ENCODE measurements at places on chromosomes 7 and 10. TPM values are rescaled to one million over a fixed set of nuclear protein-coding genes. Genes with fewer than 3 reads are reported as not detected.

PDLIM1 gene
- 69.4 TPM for total RNA-seq

SPOCK2 gene
- total RNA-seq: 6.1 TPM

DNMBP gene
- total RNA-seq: 15.8 TPM

SAMD9 gene
- total RNA-seq: 79.3 TPM

UTF1 gene
- total RNA-seq: not detected

GRCh38 chr10:2196272-2196671 lies 458.9 kb upstream of the ADARB2 start:
- H3K36me3 ChIP-seq: no peaks in the 10 kb centered on the region
- no peak for DNase-seq
- H3K27me3 ChIP-seq: no peaks in the 10 kb centered on the region
- H3K27ac ChIP-seq: no peak overlapping the region
- no peak overlapping the region for H3K4me3 ChIP-seq
- H3K4me1 ChIP-seq: no peaks in the 10 kb centered on the region

DNA sequence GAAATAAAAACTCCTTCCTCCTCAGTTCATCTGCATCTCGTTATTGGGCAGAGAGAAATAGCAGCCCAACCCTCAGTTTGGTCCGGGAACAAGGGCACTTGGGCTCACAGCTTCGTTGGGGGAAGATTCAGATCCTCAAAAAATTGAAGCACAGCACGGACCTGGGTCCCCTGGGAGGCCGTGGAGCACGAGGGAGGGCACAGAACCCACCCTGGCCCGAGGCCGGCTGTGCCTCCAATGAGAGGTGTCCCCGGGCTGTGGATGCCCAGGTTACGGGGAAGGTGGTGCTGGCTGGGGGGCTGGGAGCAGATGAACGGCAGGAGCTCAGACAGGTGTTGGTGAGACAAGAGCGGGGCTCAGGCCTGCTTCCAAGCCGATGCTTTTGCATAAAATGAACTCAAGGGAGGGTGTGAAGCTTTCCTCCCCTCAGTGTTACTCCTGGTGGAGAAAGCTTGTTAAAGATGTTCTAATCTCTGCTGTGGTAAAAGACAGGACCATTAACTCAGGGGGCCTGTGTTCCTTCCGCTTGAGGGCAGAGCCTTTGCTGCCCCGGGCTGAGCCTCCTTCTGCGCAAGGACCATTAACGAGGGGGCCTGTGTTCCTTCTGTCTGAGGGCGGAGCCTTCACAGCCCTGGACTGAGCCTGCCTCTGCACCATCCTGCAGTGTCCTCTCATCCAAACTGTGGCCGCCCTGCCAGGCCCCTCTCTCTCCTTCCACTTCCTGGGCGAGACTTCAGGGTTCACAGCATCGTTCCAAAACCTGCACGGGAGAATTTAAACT lies 302.2 kb downstream of the ADARB2 start:
- no peaks in the 10 kb centered on the region for H3K4me1 ChIP-seq
- no peak overlapping the region for H3K4me3 ChIP-seq
- no peak for DNase-seq
- no peaks in the 10 kb centered on the region for H3K27me3 ChIP-seq

GRCh38 chr10:33142295-33142694 lies 184.3 kb upstream of the ITGB1 start:
- no peak for DNase-seq
- no peaks in the 10 kb centered on the region for H3K4me1 ChIP-seq
- no peaks in the 10 kb centered on the region for H3K36me3 ChIP-seq
- H3K27ac ChIP-seq: no peak overlapping the region
- H3K27me3 ChIP-seq: no peaks in the 10 kb centered on the region

GRCh38 chr7:135673360-135673706 lies 11.0 kb downstream of the STMP1 start:
- peaks cover 20% of the 10 kb centered on the region for H3K4me1 ChIP-seq
- H3K36me3 ChIP-seq: no peaks in the 10 kb centered on the region
- no peaks in the 10 kb centered on the region for H3K27me3 ChIP-seq
- DNase-seq: no peak
- no peak overlapping the region for H3K4me3 ChIP-seq

- no peaks in the 10 kb centered on the region for H3K36me3 ChIP-seq
- no peak overlapping the region for H3K27ac ChIP-seq
- no peaks in the 10 kb centered on the region for H3K27me3 ChIP-seq
- DNase-seq: no peak
Measured at GRCh38 chr7:139866047-139866837, 37.2 kb downstream of the TBXAS1 start.

DNA sequence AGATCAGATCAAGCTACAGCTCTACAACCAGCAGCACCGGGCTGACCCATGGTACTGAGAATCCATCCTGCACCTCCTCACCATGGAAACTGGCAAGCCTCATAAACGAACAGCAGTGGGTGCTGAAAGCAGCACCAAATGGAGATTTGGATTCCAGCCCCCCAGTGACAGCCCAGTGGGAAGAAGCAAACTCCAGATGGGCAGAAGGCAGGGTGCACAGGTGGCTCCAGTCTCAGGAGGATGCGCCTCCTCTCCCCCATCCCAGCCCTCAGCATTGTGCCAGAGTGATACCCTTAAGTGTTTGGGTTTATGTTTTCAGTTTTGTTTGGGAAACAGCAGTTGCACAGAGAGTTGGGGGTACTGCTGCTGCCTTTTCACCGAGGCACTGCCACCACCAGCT lies 20.6 kb upstream of the SMO start:
- no peaks in the 10 kb centered on the region for H3K4me1 ChIP-seq
- no peaks in the 10 kb centered on the region for H3K36me3 ChIP-seq
- no peak for DNase-seq
- no peak overlapping the region for H3K4me3 ChIP-seq
- H3K27me3 ChIP-seq: peaks cover 5% of the 10 kb centered on the region

GRCh38 chr10:46292573-46293023 lies 5.8 kb downstream of the ANTXRL start:
- no peak overlapping the region for H3K27ac ChIP-seq
- H3K4me3 ChIP-seq: no peak overlapping the region
- H3K4me1 ChIP-seq: no peaks in the 10 kb centered on the region
- H3K27me3 ChIP-seq: no peaks in the 10 kb centered on the region
- DNase-seq: no peak
- no peaks in the 10 kb centered on the region for H3K36me3 ChIP-seq

- no peaks in the 10 kb centered on the region for H3K27me3 ChIP-seq
- no peak overlapping the region for H3K27ac ChIP-seq
- no peak overlapping the region for H3K4me3 ChIP-seq
- DNase-seq: no peak
Measured at GRCh38 chr7:39746103-39746819, 122.9 kb downstream of the RALA start.

- H3K4me3 ChIP-seq: no peak overlapping the region
- no peaks in the 10 kb centered on the region for H3K27me3 ChIP-seq
Measured at GRCh38 chr7:142250705-142251104, 7.2 kb downstream of the PRSS58 start.

GRCh38 chr7:84722734-84723133 lies 464.1 kb downstream of the SEMA3D start:
- no peak overlapping the region for H3K4me3 ChIP-seq
- no peaks in the 10 kb centered on the region for H3K36me3 ChIP-seq
- no peak overlapping the region for H3K27ac ChIP-seq
- no peaks in the 10 kb centered on the region for H3K4me1 ChIP-seq
- no peaks in the 10 kb centered on the region for H3K27me3 ChIP-seq
- no peak for DNase-seq

GRCh38 chr10:107986571-107986970 lies 822.1 kb upstream of the SORCS1 start:
- H3K27ac ChIP-seq: no peak overlapping the region
- no peaks in the 10 kb centered on the region for H3K27me3 ChIP-seq
- no peaks in the 10 kb centered on the region for H3K4me1 ChIP-seq
- H3K36me3 ChIP-seq: no peaks in the 10 kb centered on the region

DNA sequence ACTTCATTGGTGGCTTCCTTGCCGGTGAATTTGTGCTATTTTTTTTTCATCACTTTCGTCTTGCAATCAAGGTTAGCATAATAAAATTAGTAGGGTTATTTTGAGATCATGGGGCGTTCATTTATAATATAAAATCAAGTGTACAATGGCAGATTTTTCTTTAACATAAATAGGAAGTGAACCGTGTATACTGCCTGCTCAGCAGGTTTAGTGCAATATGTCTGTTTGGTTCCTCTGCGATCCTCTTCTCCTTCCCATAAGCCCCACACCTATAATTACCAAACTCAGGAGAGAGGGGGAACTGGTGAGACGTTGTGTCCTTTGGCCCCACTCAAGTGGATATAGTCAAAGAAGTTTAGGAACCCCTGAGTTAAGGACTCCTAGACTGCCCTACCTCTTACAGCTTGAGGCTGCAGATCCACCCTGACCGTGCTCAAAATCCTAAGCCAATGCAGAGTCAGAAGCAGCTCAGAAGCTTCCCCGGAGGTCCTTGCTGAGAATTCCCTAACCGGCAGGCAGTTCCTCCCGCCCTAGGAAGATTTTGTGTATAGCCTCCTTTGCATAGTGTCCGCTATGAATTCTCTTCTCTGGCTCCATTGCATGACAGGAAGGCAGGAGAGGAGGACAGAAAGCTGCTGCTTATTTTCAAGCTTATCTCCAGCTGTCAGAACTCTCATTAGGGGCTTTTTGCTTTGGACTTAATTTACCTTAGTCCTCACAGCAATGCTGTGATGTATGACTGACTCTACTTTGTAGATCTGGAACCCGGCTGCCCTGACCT lies 41.5 kb downstream of the PYROXD2 start:
- no peak for DNase-seq
- no peak overlapping the region for H3K4me3 ChIP-seq
- no peak overlapping the region for H3K27ac ChIP-seq
- peaks cover 34% of the 10 kb centered on the region for H3K4me1 ChIP-seq
- H3K27me3 ChIP-seq: no peaks in the 10 kb centered on the region

GRCh38 chr10:31804352-31804810 lies 124.2 kb downstream of the ARHGAP12 start:
- no peak overlapping the region for H3K27ac ChIP-seq
- no peaks in the 10 kb centered on the region for H3K27me3 ChIP-seq
- H3K4me3 ChIP-seq: no peak overlapping the region
- H3K36me3 ChIP-seq: peaks cover 24% of the 10 kb centered on the region

GRCh38 chr10:81963606-81964005 lies 88.6 kb downstream of the NRG3 start:
- no peaks in the 10 kb centered on the region for H3K36me3 ChIP-seq
- H3K4me3 ChIP-seq: no peak overlapping the region
- H3K27ac ChIP-seq: no peak overlapping the region
- H3K4me1 ChIP-seq: no peaks in the 10 kb centered on the region

DNA sequence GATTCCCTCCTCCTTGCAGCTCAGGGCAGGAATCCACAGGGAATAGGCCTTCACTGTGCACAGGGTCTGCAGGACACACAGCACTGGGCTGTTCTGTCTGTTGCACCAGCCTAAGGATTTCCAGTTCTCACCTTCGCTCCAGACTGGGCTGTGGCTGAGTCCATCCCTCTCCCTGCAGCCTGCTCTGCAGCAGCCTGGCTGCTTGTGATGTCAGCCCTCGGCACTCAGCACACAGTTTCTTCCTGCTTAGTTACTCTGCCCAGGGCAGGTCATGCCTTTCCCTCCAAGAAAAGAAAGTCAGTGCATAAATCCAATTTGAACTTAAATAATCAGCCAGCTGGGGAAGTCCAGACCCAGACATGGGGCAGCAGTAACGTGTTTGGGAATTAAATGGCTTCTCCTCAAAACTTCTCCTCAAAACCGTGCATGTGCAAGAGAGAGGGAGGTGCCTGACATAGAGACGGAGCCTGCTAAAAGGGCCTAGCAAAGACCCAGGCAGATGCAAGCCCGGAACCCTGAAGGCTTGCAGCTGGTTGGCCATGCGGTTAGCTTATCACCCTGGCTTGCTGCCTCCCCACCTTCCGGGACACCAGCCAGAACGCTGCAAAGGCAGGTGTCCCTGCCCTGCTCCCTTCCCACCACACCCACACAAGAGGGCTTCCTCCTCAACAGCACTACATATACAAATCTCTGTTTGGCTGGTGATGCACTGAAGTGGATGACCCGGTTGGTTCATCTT lies 10.9 kb upstream of the GDF2 start:
- H3K27ac ChIP-seq: peak overlapping the region; percentile 6
- H3K4me1 ChIP-seq: peaks cover 10% of the 10 kb centered on the region
- DNase-seq: no peak
- no peaks in the 10 kb centered on the region for H3K27me3 ChIP-seq
- no peaks in the 10 kb centered on the region for H3K36me3 ChIP-seq

GRCh38 chr10:3887885-3888476 lies 103.0 kb upstream of the KLF6 start:
- no peaks in the 10 kb centered on the region for H3K4me1 ChIP-seq
- H3K27ac ChIP-seq: peak overlapping the region; percentile 59
- DNase-seq: no peak
- no peaks in the 10 kb centered on the region for H3K27me3 ChIP-seq
- no peaks in the 10 kb centered on the region for H3K36me3 ChIP-seq

DNA sequence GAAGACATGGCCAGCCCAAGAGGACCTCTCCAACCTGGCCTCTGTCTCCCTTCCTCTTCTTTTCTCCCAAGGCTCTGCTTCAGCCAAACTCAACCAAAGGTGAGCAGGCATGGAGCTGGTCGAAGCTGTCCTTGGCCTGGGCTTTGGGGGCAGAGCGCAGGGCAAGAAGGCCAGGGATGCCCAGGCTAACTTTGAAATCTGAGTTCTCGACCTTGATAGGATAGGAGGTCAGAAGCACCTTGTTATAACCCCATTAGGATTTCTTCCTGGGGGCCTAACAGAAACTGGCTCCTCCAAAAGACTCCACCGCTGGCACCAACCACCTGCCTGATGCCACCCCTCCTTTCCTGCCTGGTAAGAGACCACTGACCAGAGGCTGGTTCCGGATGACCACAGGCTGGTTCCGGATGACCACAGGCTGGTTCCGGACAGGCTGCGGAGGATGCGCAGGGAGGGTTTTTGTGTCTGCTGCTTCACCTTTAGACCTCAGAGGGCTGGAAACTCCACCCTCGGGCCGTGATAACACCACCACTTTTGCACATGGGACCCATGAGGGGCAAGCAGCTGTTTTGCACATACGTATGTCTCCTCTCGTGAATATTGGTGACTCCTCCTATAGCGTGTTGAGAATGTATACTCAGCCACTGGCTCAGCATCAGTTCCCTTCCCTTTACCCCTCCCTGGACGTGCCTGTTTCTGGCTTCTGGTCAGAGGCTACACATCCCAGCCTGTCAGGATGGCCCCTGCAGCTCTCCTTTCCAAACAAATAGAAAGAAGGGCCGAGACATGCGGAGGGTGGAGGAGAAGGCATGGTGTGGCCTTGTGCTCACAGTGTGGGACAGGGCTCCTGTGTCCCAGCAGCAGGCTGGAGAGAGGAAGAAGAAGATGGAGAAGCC lies 140.1 kb downstream of the DNAJB6 start:
- H3K36me3 ChIP-seq: no peaks in the 10 kb centered on the region
- H3K4me1 ChIP-seq: no peaks in the 10 kb centered on the region
- DNase-seq: no peak
- no peak overlapping the region for H3K27ac ChIP-seq

- H3K4me3 ChIP-seq: no peak overlapping the region
- peaks cover 7% of the 10 kb centered on the region for H3K4me1 ChIP-seq
- H3K36me3 ChIP-seq: no peaks in the 10 kb centered on the region
- DNase-seq: no peak
Measured at GRCh38 chr7:30994206-30995100, 30.7 kb downstream of the GHRHR start.

DNA sequence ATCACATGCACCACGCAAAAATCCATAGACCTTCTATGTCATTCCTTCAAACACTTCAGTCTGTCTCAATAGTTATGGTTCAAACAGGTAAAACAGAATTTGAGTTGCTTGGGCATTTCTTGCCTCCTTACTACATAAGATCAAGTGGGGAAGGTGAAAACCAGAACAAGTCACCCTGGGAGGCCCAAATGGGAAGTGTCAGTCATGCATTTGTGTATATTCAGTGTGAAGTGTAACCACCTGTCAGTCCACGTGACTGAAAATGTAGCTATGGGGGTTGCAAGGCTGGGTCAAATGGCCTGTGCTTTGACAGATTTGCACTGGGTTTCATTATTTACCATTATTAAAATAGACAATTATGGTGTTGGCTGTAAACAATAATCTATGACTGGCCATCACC lies 176.6 kb upstream of the VIPR2 start:
- no peak for DNase-seq
- H3K27ac ChIP-seq: no peak overlapping the region
- H3K4me1 ChIP-seq: no peaks in the 10 kb centered on the region
- H3K4me3 ChIP-seq: no peak overlapping the region
- H3K27me3 ChIP-seq: no peaks in the 10 kb centered on the region
- H3K36me3 ChIP-seq: no peaks in the 10 kb centered on the region
